Activated CD8-positive, alpha-beta memory T cell treated with anti-CD3 and anti-CD28 coated beads for 4 hours (primary cell): ENCODE measurements at places on chromosomes 5 and 9.

DNA sequence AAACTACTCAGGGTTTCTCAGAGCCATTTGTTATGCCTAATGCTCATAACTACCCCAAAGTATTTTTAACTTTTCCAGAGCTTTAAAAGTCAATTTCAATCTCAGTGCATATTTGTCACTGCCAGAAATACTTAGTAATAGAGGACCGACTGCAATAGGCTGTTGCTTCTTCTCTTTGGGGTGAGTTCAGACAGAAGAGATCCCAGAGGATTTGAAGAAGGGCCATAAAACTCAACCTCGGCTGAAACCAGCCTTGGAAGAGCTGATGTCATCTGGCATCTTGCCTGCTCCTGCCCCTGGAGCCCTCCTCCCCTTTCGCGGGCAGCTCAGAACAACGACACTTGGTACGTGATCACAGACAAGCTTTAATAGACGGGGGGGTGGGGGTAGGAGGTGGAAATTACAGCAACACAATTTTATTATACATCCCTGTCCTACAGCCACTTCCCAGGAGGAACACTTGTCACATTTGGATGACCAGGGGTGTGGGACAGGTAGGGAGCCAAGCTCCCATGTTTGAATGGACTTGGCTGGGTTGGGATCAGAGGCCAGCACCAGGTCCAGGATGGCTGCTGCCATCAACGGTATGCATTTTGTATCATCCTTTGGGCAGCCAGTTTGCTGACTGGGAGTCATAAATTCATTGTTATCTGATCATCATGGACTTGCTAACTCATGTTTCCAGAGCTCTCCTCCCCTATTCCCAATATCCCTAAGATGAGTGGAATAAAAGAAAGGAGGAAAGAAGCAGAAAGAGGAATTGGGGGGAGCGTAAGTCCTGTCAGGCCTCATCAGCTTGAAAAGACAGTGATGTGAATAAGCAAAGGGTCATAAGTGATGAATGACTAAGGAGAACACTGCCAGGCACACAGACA lies 186.6 kb upstream of the PANK3 start:
- DNase-seq = no peak

- DNase-seq = no peak
Measured at GRCh38 chr9:129682381-129682780, 16.9 kb downstream of the PRRX2 start.

GRCh38 chr5:97914483-97914882 lies 731.4 kb upstream of the RIOK2 start:
- no peak for DNase-seq

DNA sequence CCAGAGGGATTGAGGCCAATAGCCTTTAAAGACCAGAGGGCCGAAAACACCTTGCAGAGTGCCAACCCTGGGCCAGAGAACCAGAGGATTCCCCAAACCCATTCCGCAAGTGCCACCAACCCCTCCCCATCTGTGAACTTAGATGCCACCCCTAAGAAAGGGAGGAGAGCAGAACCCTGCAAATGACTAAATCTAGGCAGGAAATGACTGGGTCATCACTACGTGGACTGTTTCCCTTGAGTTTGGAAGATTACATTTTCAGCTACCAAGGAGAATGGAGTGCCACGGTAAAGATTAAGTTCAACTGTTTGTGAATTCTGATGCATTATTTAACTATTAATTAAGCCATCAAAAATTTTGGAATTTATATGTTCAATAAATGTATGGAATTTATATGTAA lies 142.8 kb downstream of the ENC1 start:
- DNase-seq = no peak

GRCh38 chr5:168147568-168148360 lies 143.7 kb upstream of the WWC1 start:
- DNase-seq = no peak
